T-helper 22 cell (primary cell): ENCODE measurements at places on chromosomes 4 and X.

DNA sequence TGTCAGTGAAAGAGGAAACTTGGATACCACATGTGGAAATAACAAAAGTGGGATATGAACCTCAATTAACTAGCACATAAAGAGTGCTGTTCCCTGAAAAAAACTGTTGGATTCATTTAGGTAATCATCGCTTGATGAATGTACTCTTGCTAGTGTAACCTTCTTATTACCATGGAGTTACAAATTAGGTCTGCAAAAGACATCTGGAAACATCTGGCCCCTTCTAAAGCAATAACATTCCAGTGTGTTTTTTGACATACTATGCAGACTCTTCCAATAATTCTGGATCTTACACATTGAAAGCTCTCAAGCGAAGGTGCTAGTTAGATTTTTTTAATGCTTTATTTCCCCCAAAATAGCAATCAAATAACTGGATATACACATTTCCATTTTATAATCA lies 134.6 kb downstream of the ATP10D start:
- DNase-seq, result no peak

- no peak for DNase-seq
Measured at GRCh38 chr4:175419236-175419718, 392.8 kb downstream of the GPM6A start.

DNA sequence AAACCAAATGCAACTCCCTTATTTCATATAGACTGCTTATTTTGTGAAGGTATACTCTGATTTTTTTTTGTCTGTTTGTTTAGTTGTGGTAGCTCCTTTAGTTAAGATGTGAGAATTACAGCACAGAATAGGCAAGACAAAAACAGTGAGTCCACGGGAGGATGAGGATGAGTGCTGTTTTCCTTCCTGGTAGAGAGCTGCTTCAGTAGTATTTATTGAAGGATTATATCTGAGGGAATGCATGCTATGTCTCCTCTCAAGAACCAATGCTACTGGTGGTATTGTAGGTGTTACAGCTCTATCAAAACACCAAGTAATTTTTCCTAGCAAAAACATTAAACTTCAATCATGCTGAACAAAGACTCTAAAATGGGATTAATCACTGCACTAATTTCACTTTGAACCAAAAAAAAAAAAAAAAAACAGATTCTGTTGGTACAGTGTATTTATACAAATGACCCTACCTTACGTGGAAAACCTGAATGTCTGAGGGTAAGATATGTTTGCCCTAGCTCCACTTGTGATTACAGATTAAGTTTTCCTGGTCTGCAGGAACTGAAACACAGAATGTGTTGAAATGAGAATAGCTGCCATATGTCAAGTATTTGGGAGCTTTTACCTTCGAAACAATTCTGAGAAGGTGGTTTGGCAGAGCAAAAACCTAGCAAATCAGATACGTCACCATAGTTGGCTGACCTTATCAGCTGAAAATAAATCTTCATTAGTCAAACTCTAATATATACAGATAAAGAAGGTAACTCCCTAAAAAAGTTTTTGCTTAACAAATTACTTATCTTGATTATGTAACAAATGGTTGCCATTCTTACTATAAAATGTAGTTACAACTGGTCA lies 40.3 kb downstream of the PPP3CA start:
- no peak for DNase-seq

DNA sequence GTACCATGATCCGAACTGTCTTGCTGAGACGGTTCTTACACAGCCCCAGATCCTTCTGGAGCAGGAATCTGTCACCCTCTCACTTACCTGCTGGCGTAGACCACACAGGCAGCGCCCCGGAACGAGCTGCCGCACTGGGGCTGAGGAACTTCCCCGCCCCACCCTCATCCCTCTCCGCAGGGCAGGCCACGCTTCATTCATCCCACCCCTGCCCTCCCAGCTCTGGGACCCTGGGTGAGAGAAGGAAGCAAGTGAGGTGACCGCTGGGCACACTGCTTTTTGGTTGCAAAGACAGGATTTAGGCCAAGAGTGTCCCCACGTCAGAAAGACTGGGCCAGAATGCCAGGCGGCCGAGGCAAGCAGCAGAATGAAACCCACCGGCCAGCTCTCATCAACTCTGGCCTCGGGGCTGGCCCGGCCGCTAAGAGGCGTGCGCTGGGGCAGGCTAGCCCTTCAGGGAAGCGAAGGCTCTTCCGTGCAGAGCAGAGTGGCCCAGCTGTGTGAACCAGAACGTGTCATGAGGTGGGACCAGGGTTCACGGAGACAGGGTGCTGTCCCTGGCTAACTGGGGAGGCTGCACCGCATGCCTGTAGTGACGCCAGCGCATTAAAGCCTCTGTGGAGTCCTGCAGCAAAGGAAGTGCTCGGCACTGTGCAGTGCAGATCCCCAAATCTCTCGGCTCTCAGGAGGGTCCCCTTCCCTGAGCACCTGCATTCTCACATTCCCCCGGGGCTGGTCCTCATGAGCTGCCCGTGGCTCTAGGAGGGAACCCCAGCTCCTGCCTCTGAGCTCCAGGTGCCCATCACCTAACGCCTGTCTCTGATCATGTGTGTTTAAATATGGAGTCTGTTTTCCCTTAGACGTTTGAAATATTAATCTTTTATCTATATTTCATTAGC lies 6.4 kb downstream of the LRPAP1 start:
- DNase-seq, result no peak

- no peak for DNase-seq
Measured at GRCh38 chr4:3338976-3339531, 46.2 kb downstream of the RGS12 start.

- DNase-seq, result no peak
Measured at GRCh38 chr4:40669504-40669903, 39.8 kb upstream of the RBM47 start.

GRCh38 chr4:185096032-185096653 lies 46.9 kb upstream of the SLC25A4 start:
- no peak for DNase-seq

GRCh38 chr4:164572877-164573279 lies 181.1 kb upstream of the SMIM31 start:
- DNase-seq, result no peak

DNA sequence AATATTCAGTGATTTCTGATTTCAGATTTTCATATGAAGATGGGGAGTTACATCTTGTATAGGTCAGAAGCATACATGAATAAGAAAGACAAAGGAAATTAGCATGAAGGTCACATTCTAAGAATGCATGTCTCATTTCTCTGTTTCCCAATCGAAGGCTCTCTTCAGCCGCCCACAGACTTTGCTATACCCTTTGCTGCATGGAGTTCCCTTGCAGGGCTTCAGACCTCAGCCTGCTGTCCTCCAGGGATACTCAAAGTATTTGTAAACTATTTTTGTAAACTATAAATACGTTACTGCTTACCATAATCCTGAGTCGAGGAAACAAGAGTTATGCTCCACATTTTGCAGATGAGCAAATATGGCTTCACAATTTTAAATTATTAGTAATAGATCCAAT lies 738.4 kb downstream of the PCDH18 start:
- no peak for DNase-seq

GRCh38 chr4:145058256-145058655 lies 39.7 kb downstream of the ANAPC10 start:
- no peak for DNase-seq

- DNase-seq, result peak; percentile 27
Measured at GRCh38 chr4:36322921-36323354, 41.5 kb downstream of the DTHD1 start.

- DNase-seq, result no peak
Measured at GRCh38 chrX:5965406-5965805, 263.3 kb downstream of the NLGN4X start.

DNA sequence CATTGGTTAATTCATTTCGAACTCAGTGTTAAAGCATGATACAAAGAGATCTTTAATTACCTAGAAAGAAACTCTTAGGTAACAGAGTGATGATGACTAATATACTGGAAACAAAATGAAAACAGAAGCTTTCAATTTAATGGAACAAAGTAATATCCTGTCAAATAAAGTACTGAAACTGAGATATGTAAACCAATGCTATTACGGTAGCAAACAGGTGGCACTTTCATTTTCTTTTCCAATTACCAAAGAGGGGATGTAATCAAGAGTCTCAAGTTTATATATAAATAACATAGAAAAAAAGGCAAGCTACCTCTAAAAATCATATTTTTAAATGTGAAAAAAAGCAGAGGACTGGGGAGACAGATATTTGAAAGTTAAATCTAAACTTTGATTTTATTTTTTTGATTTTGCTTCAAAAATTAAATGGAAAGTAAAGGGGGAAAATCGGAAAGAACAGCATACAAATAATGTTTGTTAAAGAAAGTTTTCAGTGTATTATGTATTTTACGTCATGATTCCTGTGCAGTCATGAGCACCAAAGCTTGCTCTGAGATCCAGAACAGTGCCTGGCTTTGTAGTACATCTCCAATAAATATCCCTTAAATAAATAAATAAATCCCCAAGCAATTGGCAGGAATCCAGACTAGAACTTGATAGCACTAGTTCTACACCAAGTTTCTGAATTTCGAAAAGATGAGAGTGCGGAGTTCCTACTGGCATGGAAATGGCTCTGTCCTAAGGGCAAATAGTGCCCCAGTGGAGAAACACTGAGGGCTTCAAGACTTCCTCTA lies 25.0 kb upstream of the RAPGEF2 start:
- DNase-seq, result no peak

DNA sequence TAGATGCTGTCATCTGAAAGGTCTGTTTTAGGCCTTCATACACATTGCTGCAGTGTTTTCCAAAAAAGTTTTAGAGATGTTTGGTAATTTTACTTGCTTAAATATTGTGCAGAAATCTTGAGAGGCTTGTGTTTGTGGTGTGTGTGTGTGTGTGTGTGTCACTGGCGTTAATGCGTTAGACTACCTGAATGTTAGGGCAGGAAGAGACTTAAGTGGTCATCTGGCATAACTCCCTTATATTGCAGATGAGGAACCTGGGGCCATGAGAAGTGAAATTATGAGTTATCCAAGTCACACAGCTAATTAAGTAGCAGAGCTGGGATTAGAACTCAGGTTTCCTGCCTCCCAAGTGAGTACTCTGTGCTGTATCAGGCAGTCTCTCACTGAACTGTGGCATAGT lies 1.4 kb downstream of the LSM6 start:
- no peak for DNase-seq

DNA sequence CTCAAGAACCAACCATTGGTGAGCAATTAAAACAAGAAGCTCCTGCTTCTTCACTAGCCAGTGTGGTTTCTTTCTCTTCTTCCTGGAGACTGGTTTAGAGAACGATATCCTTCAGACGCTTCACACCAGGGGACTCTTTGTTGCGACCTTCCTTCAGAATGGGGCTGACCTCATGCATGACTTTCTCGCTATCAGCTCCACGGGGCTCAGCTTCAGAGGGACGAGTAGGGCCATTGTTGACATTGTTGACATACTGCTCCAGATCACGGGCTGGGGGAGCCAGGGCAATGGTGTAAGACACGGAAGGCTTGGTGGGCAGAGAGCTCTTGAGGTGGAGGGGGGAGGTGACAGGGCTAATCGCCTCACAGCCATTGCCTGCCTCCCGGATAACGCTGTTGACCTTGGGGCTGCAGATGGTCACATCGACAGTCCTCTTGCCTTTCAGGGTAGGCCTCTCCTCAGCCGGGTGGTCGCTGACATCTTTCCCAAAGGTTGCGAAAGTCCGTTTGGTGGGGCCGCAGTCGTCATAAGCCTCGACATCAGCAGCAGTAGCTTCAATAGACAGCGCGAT lies 113.8 kb downstream of the PCDH19 start:
- DNase-seq, result no peak

DNA sequence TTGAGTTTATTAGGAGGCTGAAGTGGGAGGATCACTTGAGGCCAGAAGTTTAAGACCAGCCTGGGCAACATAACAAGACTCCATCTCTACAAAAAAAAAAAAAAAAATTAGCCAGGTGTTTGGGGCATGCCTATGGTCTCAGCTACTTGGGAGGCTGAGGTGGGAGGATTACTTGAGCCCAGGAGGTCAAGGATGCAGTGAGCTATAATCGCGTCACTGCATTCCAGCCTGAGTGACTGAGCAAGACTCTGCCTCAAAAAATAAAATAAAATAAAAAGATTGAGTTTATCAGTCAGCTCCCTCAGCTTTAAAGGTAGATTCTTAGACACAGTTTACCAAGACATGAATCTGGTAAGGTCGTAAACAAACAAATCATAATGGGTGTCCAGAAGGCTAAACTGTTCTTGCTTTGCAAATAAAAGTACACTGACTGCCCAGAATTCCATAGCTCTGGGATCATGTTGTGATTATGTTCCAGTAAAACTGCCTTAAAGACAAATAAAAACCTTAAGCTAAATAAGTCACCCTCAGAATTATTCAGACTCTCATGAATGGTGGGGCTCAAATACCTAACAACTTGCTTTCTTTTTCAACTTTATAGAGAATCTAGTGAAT lies 18.7 kb downstream of the APOO start:
- no peak for DNase-seq

- DNase-seq, result no peak
Measured at GRCh38 chr4:184884883-184885282, 59.1 kb upstream of the ACSL1 start.

DNA sequence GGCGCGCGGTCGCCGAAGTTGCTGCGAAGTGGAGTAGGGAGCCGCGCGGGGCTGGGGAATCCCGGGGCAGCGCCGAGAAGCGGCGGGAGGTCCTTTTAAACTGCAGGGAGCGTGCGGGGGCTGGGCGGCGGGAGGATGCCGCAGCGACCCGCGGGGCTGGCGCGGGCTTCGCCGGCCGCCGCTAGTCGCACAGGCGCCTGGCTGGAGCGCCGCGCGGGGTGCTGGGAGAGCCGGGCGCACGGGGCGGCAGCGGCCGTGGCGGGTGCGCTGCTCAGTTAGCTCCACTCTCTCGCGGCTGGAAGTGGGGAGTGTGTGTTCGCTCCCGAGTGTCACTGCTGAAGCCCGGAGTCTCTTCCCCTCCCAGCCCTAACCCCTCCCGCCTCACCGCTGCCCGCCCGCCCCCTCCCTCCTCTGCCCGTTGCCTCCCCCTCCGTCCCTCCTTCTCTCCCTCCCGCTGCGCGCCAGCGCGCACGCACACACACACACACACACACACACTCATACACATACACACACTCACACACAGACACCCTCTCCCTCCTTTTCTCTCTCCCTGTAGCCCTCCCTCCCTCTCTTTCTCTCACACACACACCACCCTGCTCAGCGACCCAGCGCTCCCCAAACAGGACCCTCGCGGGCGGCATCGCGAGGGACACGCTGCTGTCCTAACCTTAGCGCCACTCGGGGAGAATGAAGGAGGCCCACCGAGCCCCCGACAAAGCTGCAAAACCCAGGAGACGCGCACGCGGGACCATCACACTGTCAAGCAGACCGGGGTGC lies at the start of gene NDNF:
Gene NDNF, minus strand, starts transcription at position 312 of the 780 bp plus-strand sequence. CDS start 26,698 bp downstream, outside the sequence.
- DNase-seq, result peak; percentile 14

DNA sequence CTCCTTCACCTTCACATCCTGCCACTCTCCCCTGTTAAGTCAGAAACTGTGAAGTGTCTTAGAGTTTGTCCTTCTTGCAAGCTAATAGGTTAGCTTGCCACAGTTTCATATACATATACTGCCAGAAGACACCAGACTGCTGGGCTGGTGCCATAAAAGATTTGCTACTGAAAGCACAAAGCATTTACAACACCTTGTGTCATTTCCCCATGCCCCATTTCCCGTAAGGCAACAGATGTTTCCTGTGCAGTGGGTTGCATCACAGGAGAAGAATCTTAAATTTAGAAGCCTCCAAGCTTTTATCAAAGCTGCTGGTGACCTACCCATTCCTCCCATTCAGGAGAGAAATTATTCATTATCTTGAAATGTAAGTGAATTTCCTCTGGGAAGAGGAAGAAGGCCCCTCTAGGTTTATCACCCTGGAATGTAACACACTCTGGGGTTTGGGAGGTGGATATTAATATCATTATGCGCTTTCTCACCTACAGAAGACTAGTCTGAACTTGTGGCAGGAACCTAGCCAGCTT lies 34.5 kb upstream of the RAB33B start:
- DNase-seq, result no peak
